ENCODE measurements at places on chromosomes 12 and 14. TPM values are rescaled to one million over a fixed set of nuclear protein-coding genes. Genes with fewer than 3 reads are reported as not detected.

TRMT5 gene
- total RNA-seq = 10.4 TPM

KRT75 gene
- not detected for total RNA-seq

DDN gene
- total RNA-seq = 0.26 TPM

RIN3 gene
- 2.7 TPM for total RNA-seq

SLCO1A2 gene
- not detected for total RNA-seq

APOF gene
- total RNA-seq = not detected

CPNE6 gene
- not detected for total RNA-seq

KCNMB4 gene
- total RNA-seq = 8.7 TPM

KERA gene
- total RNA-seq = not detected

KRT2 gene
- total RNA-seq = not detected

KRT78 gene
- not detected for total RNA-seq

CLEC2A gene
- total RNA-seq = not detected

DUSP16 gene
- 9.6 TPM for total RNA-seq

GRCh38 chr14:100810435-100810834 is 15.5 kb upstream of the MEG3 start:
- no peak for DNase-seq

DNA sequence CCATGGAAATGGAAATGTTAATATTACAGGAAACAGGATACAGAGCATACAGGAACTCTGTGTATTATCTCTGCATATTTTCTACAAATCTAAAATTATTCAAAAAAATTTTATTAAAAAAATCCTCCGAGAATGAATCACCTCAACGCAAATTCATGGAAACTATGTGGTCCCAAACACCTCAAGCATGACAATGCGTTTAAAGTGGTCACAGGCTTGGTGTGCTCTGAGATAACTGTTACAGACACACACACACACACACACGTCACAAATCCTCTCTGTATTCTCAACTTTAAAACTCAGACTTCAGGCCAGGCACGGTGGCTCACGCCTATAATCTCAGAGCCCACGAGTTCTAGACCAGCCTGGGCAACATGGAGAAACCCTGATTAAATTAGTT is 45.3 kb upstream of the MTERF2 start:
- DNase-seq = no peak

DNA sequence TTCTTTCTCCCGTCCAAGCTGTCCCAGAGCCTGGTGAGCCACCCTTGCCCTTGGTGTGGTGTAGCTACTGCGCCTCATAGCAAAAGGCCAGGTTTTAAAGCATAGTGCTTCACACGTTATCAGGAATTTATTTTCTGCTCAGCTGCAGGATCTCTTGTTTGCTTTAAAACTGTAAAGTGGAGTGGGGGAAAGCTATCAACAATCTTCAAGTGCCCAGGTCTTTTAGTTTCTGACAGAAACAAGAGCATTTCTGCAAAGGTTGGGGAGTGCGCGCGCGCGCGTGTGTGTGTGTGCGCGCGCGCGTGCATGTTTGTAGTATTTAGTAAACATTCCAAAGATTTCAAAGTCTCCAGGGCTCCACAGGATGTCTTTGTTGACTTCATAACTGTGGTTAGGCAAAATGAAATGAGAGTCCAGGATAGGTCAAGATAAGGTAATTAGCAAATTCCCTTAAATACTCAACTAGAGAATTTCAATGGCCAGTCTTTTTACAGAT is 45.5 kb downstream of the EML1 start:
- no peak for DNase-seq

DNA sequence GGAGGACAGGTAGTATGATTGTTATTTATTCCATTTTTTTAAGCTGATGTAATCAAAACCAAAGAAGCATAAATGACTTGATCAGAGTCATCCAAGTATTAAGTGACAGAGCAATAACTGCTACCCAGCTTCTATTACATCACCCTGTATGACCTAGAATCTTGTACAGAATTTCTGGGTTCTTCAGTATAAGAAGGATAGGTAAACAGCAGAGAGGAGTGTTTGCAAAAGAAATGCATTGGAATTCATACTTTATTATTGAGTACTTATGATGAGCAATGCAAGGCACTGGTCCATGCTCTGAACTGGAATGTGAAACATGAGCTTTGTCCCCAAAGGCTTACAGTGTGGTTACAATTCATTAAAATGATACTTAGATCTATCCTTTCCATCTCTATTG is 916.8 kb downstream of the DIO2 start:
- DNase-seq = no peak

- DNase-seq = no peak
Observed at GRCh38 chr14:79209418-79209817, 1001.9 kb downstream of the DIO2 start.

GRCh38 chr14:73754911-73755360 is 40.8 kb upstream of the PNMA1 start:
- DNase-seq = no peak

- DNase-seq = peak; percentile 10
Observed at GRCh38 chr12:25130741-25131188, 64.2 kb downstream of the DNAI7 start.

- DNase-seq = no peak
Observed at GRCh38 chr14:100988411-100988900, 84.9 kb upstream of the RTL1 start.

GRCh38 chr12:108907839-108908351 is 28.0 kb downstream of the DAO start:
- no peak for DNase-seq

DNA sequence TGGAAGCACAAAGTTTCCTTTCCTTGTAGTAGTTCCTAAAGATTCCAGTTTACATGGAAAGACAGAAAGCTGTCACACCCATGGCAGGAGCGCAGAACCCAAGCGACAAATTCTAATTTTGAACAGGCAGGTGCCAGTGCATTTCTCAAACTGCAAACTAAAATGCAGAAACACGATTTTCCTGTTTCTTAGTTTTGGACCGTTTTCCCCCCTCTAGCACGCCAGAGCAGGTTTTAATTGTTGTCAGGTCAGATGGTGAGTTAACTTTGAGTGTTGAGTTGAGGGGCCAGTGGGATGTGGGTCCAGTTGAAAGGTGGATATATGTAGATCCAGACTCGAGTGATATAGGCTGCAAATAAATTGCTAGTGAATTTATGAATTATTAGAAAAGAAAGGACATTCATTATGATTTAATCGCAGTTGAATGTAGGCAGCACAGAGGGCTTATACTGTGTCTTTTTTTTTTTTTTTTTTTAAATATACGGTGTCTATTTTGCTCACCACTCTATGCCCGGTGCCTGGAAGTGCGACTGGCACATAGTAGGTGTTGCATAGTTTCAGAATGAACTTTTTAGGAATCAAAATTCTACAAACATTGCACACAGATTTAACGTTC is 909 bp upstream of the ETFBKMT start:
- DNase-seq = no peak

- DNase-seq = no peak
Observed at GRCh38 chr12:1197264-1198018, 206.4 kb downstream of the ERC1 start.

GRCh38 chr12:84841591-84841990 is 71.0 kb downstream of the SLC6A15 start:
- DNase-seq = no peak

DNA sequence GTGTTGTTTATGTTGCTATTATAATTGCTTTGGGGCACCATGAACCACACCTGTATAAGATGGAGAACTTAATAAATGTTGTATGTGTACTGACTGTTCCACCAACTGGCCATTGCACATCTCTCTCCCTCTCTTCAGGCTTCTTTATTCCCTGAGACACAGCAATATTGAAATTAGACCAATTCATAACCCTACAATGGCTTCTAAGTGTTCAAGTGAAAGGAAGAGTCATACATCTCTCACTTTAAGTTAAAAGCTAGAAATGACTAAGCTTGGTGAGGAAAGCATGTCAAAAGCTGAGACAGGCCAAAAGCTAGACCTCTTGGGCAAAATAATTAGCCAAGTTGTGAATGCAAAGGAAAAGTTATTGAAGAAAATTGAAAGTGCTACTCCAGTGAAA is 373.3 kb downstream of the RGS6 start:
- no peak for DNase-seq

DNA sequence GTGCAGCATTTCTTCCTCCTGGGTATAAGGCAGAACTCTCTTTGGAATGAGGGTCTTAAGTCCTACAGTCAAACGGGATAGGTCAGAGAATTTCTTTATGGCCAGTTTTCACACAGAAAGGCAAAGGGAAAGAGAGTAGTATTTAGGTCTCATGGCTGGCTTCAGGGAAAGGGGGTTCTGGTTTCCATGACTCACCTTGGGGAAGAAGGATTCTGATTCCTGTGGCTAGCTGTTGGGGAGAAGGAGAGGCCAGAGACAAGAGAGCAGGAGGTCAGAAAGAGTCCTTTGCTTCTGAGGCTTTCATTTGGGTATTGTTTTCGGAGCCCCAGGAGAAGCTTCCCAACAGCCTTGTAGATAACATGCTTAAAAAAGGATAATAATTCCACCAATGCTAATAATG is 332.5 kb downstream of the NPAS3 start:
- DNase-seq = no peak

- DNase-seq = no peak
Observed at GRCh38 chr14:92122351-92122677, 545 bp downstream of the CPSF2 start.

DNA sequence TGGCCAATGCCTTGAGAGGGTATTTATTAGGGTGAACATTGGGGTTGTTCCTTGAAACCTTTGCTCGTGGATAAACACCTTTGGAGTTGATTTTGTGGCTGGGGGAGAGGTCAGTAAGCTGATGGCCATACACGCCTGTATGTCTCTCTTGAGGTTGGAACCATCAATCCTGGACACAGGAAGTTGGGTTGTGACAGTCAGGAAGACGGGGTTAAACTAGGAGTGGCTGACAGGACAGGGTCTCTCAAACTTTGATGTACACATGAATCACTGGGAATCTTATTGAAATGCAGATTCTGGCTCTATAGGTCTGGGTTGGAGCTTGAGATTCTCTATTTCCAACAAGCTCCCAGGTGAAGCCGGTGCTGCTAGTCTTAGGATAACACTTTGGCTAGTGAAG is 12.8 kb upstream of the WSCD2 start:
- DNase-seq = no peak

DNA sequence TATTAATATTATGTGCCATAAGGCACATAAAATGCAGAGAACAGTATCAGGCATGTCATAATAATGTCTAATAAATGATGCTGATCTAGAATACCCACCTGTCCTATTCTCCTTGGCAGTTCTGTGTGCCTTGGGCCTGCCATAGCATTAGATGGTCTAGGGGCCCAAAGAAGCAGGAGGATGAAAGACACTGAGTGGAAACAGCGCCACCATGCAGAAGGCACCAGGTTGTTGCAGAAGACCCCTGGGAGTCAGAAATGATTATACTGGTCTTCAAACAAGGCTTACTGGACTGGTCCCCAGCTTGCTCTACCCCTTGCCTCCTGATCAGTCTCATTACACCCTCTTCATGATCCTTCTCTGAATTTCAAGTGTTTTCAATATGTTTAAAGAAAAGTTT is 353.3 kb downstream of the GRIN2B start:
- DNase-seq = no peak

DNA sequence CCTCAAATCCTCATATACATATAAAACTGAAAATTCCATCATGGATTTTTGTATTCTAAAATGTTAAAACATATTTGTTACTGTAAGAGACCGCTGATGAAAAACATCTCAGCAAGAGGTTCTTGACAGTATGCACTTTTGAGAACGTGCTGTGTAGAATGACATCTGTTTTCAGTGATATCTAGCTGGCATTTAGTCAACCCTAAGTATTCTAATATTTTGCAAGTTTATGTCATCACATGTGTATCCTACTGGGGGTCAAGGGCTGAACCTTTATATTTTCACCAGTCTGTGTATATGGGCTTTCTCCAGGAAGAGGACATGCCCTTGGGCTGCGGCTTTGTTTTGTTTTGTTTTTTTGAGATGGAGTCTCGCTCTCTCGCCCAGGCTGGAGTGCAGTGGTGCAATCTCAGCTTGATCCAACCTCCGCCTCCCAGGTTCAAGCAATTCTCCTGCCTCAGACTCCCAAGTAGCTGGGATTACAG is 22.0 kb upstream of the YARS2 start:
- no peak for DNase-seq

GRCh38 chr12:106106061-106106566 is 32.6 kb downstream of the NUAK1 start:
- no peak for DNase-seq

DNA sequence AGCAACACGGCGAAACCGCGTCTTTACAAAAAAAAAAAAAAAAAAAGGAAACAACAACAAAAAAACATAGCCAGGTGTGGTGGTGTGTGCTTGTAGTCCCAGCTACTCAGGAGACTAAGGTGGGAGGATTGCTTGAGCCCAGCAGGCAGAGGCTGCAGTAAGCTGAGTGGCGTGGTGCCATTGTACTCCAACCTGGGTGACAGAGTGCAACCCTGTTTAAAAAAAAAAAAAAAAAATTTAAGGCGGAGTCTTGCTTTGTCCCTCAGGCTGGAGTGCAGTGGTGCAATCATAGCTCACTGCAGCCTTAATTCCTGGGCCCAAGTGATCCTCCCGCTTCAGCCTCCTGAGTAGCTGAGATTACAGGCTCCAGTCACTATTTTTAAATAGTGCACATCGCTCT is 18.2 kb upstream of the FIGNL2 start:
- no peak for DNase-seq

- no peak for DNase-seq
Observed at GRCh38 chr14:88706425-88706824, 86.3 kb downstream of the EML5 start.

DNA sequence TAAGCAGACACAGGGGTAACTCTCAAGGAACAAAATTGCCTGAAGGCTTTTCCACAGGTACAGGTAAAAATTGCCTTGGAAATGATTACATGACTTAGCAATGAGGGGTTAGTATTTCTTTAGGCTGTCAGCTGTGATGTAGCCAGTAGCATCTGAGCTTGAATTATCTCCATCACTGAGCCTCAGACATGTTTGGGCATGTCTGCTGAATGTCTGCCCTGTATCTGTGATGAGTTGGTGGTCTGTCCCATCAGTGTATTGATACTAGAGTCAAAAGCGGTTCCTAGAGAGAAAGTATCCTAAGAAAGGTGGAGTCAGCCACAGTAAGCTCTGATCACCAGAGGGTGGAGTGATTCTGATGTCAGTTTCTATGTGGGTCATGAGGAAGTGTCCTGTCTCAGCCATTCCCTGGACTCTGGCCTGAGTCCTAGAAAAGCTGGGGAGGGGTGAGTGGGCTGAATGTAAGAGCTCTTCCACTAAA is 16.3 kb downstream of the AKAP6 start:
- no peak for DNase-seq

DNA sequence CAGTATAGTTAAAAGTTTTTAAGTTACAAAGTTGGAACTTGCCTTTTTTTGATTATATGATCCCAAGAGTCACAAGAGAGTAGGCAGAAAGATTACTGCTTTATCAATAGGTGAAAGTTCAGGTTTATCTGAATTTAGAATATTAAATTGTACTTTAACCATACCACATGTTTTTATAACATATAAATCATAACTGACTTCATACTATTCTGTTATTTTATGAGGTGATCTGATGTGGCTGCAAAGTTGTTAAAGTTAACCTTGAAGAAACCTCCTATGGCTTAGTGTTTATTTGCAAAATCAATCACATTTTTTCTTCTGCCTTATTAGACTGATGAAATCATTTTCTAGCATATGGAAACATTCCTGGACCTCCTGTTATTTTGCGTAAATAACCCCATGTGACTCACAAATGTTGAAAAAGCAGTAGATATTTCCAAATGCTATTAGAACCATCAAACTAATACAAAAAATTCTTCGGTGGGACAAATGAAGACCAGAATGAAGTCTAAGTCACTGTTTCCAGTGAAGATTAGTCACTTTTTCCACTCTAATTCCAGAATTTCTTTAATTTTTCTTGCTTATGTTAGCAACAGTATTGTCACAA is 132.1 kb downstream of the RAD51B start:
- DNase-seq = no peak
